Urinary bladder (tissue), 4 donors: ENCODE measurements at places on chromosomes 11 and 22. TPM values are rescaled to one million over a fixed set of nuclear protein-coding genes. Genes with fewer than 3 reads are reported as not detected.

GRCh38 chr22:37552524-37553163 lies 7.6 kb upstream of the CDC42EP1 start:
- DNase-seq, result no peak

The JOSD1 gene
- polyA plus RNA-seq, result 43.9 TPM

GRCh38 chr11:2567026-2567671 lies 122.3 kb downstream of the KCNQ1 start:
- no peak for DNase-seq

- DNase-seq, result no peak
Measured at GRCh38 chr11:8971196-8971923, 7.1 kb upstream of the TMEM9B start.

GRCh38 chr11:127445476-127445875 lies 444.9 kb upstream of the KIRREL3 start:
- DNase-seq, result no peak

- no peak for DNase-seq
Measured at GRCh38 chr22:46025973-46026898, 49.3 kb upstream of the WNT7B start.

DNA sequence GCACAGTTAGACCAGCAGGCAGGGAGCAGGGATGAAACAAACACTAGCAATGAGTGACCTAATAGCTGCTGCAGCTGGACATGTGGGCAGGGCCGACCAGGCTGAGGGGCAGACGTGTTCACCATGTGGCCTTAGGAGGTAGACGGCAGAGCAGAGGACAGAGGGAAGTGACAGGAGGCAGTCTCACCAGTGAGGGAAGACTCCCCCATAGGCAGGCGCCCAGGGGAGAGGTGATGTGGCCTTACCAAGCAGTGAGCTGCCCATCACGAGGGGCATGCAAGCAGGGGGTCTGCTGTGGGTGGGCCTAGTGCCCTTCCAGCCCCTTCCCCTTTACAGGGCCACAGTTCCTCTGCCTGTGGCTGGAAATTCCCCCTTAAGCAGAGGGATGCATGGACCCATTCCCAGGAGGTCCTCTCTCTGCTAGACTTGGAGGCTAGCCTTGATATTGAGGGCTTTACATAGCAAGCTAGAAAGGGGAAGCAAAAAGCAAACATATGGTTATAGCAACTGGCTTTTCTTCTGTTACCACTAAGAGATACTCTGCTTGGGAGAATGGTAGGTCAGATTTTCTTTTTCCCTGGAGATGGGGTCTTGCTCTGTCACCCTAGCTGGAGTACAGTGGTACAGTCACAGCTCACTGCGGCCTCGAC lies 67.6 kb downstream of the MPPED1 start:
- DNase-seq, result no peak

GRCh38 chr11:76786441-76787014 lies 3.4 kb downstream of the TSKU start:
- no peak for DNase-seq

DNA sequence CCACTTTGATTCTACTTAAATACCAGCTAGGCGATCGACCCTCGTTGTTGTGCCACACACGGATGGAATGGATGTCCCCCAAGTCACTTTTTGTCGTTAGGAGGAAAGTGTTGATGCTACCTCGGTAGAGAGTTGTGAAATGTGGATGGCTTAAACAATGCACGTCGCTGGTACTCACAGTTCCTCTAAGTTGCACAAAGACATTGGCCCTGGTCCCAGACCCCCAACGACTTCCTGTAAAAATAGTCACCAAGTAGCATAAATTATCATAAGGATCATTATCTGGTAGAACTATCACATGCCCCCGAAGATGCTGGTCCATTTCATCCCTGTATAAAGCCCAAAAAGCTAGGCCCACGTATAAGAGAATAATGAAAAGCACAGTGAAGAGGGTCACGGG lies 3.8 kb downstream of the PKDREJ start:
- no peak for DNase-seq

GRCh38 chr11:33835143-33835878 lies 56.6 kb downstream of the LMO2 start:
- DNase-seq, result peak; percentile 20

DNA sequence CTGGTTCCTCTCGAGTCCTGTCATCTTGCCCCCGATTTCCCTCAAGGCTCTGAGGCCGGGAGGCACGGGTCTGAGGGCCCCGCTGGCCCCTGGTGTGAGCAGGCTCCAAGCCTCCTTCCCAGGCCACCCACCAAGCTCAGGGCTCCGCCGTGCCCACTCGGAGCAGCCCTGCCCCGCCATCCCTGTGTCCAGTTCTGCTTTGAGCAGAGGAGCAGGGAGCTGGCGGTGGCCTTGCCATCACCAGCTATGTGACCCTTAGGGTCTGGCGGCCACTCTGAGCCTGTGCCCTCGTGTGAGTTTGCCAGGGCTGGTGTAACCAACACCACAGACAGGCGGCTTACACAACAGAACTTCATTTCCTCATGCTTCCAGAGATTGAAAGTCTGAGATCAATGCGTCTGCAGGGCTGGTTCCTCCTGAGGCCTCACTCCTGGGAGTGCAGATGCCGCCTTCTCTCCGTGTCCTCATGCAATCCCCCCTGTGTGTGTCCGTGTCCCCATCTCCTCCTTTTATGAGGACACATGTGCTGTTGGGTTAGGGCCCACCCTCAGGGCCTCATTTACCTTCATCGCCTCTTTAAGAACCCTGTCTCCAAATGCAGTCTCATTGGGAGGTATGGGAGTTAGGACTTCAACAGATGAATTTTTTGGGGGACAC lies 36.5 kb upstream of the CELSR1 start:
- DNase-seq, result no peak

- no peak for DNase-seq
Measured at GRCh38 chr11:3002871-3003270, 10.7 kb upstream of the NAP1L4 start.

The CSF2RB gene
- 4.1 TPM for polyA plus RNA-seq
